ENCODE measurements at places on chromosomes 3 and 15.

- DNase-seq = no peak
These were observed 799 bp downstream of the RARB start for GRCh38 chr3:25428789-25429335.

DNA sequence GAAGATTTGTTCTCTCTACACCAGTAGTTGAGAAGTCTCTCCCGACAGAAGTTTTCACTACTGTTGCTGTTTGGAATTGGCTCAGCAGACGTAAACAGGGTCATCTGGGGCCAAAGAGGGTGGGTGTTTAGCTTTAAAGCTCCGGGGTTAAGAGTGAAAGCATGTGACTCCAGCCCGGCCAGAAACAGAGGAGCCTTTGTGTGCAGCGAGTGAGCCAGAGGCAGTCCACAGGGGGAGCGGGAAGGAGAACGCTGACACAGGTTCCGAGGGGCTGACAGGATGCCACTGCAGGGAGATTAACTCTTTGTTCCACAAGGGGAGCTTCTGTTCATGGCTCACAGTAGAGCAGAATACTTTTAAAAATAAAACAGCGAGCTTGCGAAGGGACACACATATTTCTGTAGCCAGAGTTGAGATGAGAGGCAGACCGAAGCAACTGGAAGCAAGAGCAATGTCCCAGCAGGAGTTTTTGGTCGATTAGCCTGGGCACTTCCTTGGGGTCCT, 26.9 kb downstream of the BMF start:
- DNase-seq = peak; percentile 45

GRCh38 chr3:178352326-178353005, 183.8 kb upstream of the KCNMB2 start:
- DNase-seq = no peak

GRCh38 chr3:2110597-2111117, 12.0 kb downstream of the CNTN4 start:
- DNase-seq = no peak

DNA sequence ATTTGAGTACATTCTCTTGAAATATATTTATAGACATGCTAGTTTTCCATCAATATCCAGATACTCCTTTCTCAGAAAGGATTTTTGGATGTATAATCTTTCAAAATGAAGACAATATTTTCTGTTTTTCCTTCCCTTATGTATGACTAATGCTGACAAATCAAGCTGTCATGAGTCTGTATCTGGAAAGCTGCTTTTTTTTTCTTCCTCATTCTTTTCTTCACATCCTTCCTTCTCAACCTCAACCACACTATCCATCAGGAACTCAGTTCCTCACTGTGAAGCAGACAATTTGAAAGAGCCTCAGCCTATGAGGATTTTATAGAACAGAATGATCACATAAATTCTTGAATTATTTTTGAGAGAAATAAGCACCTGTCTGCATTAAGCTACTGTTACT, 335.9 kb upstream of the EPHA6 start:
- no peak for DNase-seq

GRCh38 chr3:2096216-2096615, 2.5 kb upstream of the CNTN4 start:
- DNase-seq = no peak

DNA sequence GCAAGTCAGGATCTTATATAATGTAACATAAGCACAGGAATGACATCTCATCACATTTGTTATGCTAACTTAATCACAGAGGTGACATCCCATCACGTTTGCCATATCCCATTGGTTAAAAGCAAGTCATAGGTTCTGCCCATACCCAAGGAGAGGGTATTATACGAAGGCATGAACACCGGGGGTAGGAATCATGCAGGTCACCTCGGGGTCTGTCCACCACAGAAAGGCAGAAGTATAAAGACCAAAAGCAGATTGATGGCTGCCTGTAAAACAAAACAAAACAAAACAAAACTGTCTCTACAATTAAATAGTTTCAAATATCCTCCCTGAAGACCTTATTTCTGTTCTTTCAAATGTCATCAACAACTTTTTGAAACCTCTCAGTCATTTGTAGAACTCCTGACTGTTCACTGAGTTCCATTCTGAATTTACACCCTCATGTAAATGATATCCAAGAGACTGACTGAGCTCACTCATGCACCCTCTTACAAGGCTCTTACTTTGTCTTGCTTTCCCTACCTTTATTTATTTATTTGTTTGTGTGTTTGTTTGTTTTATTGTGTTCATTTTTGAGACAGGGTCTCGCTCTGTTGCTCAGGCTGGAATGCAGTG, 22.7 kb upstream of the ZNF639 start:
- DNase-seq = no peak

DNA sequence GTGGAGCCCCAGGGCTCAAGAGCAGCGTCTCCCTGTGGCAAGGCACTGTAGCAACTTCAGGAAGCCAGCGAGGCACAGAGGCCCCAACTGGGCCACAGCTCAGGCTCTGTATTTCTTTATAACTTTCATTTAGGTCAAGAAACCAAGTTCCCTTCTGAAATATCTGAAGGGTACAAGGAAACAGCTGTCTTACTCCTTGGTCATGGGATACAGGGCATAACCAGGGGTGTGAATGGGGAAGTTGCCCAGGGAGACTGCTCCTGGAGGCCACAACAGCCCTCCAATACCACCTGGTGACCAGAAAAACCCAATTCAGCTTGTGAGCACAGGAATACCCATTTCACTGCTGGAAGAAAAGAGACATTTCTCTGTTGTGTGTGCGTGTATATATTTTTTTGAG, 13.3 kb upstream of the SPTBN5 start:
- no peak for DNase-seq

GRCh38 chr15:74262151-74262550, 26.0 kb downstream of the CCDC33 start:
- no peak for DNase-seq

GRCh38 chr3:45017821-45018220, 8.3 kb upstream of the CLEC3B start:
- DNase-seq = no peak

- no peak for DNase-seq
These were observed 18.5 kb upstream of the CHCHD6 start for GRCh38 chr3:126685493-126685892.

DNA sequence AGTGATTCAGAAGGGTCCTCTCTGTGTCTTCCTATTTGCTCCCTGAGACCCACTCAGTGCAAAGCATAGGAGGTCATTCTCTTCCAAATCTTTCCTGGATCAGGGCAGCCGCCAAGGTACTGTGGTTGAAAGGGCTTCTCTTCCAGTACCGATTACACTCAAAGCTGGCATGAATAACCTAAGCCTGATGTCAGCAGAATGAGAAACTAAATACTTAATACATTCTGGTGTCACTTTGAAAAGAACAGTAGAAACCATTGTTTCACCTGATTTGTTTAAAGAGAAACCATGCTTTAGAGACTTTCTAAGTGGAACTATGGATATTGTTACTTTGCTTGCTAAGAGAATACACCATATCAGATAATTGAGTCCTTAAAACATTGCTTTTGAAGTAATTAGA, 50.2 kb downstream of the PDHB start:
- no peak for DNase-seq

DNA sequence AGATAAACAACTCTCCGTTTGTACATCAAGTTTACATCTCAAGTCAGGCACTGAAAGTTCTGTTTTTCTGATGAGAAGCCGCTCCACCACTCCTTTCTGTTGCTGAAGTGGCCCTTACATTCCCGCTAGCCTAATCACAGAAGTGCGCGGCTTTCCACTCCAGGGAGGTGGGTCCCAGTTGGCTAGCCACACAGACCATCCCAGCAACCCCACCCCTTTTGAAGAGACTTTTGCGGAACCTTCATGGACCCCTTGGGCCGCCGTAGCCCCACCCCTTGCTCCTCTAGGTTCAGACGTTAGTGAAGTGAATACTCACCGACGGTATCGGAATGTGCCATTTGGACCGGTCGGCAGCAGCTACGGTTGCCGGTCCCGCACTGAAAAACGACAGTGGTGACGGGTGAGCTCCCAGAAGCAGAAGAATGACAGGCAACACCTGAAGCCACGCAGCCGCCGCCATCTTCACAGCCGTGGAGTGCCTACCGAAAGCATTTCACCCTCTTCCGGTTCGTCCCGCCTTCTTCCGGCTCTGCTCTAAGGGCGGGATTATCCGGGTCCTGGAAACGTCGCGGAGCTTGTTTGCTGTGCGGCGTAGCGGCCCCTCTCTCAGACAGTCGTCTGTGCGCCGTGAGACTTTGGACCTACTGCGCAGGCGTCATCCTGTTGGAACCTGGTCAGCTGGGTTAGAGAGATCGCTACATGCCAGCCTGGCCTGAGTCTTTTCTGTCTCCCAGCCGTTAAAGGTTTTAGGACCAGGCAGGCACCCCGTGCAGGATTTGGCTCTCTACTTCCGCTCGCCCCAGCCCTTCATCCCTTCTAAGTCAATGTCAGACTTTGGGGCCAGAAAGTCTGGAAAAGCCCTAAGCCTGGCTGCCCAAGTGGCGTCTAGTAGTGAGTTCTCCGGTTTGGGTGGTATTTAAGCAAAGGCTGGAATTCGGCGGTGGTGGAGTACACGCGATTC, at the start of the genes GANC and TMEM87A:
TSS of gene GANC (plus strand) at position 263 of the 961 bp plus-strand sequence. CDS start 1,281 bp downstream, outside the sequence.
TSS of gene TMEM87A (minus strand) at position 495 of the 961 bp plus-strand sequence. CDS start at position 460, 35 bp downstream.
- peak; percentile 98 for DNase-seq

DNA sequence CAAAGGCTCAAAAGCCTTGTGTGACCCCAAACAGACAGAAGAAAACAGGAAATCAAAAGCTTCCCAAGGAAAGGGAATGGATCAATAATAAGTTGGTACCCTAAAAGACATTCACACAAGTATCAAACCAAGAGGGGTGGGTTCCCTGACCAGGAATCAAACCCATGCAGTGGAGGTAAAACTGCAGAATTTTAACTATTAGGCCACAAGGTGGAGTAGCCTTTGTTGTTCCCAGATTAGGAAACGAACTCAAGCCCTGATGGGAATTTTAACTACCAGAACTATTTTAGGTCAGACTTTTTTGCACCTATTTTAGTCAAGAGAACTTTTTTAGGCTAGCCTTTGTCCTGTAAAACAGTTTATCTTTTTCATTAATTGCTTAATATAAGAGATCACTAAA, 31.4 kb downstream of the SETMAR start:
- DNase-seq = no peak

- no peak for DNase-seq
These were observed 143.6 kb downstream of the OPA1 start for GRCh38 chr3:193736616-193737015.

DNA sequence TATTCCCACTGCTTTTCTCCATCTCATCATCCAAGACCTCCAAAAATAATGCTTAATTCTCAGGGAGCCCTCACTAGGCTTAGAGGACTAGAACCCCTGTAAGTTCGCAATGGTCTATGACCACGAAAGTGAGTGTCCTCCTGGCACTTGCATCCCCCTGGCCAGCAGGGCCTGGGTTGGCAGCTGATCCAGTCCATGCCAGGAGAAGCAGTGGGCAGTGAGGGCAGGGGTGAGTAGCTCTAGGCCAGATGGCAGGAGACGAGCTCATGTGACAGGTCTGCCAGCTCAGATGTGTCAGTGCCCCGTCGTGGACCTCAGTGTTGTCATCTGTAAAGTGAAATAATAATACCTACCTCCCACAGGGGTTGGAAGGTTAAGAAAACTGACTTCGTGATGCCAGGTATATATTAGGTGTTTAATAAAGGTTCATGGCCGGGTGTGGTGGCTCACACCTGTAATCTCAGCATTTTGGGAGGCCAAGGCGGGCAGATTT, 11.1 kb downstream of the GP5 start:
- no peak for DNase-seq

- DNase-seq = no peak
These were observed 13.5 kb upstream of the MYO5C start for GRCh38 chr15:52309154-52309548.

DNA sequence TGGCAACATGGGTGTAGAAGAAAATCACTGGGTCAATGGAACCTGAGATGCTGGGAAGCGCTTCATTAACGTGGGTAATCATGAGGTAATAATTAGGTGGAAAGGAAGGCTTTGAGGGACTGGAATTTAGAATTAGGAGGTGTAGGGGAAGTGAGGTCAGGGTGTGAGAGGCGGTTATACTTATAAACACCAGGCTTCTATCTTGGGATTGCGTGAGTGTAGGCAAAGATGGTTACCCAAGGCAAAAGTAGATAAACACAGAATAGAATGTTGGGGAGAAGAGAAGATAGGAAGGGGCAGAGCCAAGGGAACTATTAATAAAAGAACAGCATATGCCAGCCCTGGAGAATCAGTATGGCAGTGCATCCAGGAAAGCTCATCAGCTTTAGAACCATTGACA, 3.3 kb upstream of the AQP9 start:
- DNase-seq = no peak

- DNase-seq = no peak
These were observed 5.7 kb upstream of the CNTN6 start for GRCh38 chr3:1087066-1087560.

DNA sequence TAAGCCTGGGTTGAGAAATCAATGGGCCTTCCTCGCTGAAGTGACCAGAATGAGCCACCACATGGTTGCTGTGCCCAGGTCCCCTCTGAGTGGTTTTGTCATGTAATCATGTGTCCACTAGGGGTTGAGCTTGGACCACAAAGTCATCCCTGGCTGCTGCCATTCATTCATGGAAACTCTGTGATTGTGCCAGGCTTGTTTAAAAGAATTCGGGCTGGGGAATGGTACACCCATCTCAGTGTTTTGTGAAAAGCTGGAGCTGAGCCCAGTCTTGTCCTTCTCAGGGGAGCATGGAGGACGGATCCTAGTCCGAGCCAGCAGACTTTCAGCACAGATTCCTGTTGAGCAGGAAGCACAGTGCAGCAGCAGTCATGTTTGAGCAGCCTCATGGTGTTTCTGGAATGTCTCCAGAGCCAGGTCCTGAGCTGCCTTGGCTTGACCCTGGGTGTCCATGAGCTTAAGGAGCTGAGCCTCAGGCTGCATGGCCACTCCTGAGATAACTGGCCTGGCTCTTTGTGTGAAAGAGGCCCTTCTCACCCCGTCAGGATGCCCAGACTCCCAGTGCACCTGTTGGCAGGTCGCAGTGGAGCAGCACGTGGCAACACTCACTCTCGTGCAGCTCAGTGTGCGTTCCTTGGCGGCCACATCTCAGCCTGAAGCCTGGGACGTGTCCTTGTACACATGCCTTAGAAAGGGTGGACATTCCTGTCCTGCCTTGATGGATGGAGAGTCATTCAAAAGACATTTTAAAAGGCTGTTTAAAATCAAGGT, 260.3 kb upstream of the TPM1 start:
- peak; percentile 59 for DNase-seq

DNA sequence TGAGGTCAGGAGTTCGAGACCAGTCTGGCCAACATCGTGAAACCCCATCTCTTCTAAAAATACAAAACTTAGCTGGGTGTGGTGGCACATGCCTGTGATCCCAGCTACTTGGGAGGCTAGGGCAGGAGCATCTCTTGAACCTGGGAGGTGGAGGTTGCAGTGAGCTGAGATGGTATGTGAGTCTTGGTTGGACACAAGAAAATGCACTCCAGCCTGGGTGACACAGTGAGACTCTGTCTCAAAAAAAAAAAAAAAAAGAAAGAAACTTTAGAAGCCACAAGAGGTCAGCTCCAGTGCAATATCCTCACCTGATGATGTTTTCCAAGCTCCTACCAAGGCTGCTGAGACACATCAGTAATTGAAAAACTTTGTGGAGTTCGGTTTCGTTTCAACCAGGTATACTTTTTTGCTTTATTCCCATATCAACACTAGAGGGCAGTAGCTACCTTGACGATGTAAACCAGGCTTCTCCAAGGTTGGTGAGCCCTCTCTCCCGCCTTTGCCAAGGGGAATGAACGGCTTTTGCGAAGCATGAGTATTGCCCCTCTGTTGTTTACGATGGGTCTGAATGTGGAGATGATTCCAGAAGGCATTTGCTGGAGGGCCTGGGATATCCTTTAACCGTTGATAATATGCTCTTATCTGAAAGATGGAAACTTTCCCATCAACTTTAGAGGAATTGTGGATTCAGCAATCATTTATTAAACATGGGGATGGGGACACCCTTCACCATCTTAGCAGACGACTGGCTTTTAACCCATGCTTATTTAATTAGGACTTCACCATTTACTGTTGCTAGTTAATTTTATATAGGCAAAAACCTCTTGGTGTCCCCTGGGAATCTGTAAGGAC, 202.8 kb downstream of the SV2B start:
- peak; percentile 13 for DNase-seq

GRCh38 chr3:13025090-13025489, 48.1 kb downstream of the IQSEC1 start:
- DNase-seq = no peak

All from nucleus accumbens (tissue), 56 donors.